ENCODE measurements at places on chromosomes 7 and 10. TPM values are rescaled to one million over a fixed set of nuclear protein-coding genes. Genes with fewer than 3 reads are reported as not detected.

GRCh38 chr7:45027774-45028114, 27.7 kb downstream of the CCM2 start:
- DNase-seq = no peak

GRCh38 chr7:105133358-105133757, 119.4 kb downstream of the KMT2E start:
- no peak for DNase-seq

DNA sequence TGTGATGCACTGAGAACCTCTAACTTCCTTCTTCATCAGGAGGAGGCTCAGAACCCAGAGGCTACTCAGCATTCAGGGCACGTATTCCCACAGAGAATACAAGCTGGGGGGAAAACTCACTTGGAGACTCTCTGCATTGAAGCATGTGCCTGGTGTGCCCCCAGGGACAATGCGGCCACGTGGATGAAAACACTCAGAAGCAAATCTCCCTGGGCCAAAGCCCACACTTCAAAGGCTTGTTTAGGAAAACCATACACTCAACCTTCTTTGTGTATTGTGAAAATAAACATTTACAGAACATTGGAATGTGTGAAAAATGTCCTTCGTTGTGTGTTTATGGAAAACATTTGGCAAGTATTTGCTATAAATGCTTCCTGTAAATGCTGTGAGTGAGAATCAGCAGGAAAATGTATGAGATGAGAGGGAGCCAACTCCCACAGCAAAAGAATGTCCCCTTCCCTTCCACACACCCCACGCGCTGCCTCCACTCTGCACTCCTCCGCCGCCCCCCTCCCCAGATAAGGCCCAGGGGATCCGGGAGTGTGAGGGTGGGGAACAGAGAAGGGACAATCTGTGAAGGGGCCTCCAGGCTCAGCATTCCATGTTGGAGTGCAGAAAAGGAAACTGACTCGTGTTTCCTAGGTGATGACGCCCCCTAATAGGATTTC, 339.5 kb downstream of the ELMO1 start:
- no peak for DNase-seq

GRCh38 chr7:28539289-28539981, 127.1 kb downstream of the CREB5 start:
- DNase-seq = no peak

GRCh38 chr10:7388602-7389001, 22.2 kb downstream of the SFMBT2 start:
- DNase-seq = peak; percentile 50

GRCh38 chr7:15555381-15555859, 6.4 kb downstream of the AGMO start:
- no peak for DNase-seq

- DNase-seq = no peak
Observed at GRCh38 chr10:123262456-123262855, 108.3 kb downstream of the BUB3 start.

- no peak for DNase-seq
Observed at GRCh38 chr7:108974641-108975040, 405.0 kb downstream of the DNAJB9 start.

DNA sequence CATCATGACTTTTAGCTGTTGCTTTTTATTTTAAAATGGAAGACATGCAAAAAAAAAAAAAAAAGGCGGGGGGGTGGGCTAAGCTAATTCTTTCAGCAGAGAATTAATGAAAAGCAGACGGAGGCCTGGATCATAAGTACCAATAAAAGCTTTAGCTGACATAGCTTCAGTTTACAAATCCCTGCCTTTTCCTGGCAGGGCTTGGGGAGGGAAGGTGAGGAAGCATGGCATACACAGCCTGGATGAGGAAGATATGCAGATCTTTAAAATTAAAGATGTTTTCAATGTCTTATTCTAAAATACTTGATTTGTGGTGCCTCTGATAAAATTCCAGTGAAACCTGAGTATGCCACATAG, 57.0 kb downstream of the ICA1 start:
- DNase-seq = no peak

DNA sequence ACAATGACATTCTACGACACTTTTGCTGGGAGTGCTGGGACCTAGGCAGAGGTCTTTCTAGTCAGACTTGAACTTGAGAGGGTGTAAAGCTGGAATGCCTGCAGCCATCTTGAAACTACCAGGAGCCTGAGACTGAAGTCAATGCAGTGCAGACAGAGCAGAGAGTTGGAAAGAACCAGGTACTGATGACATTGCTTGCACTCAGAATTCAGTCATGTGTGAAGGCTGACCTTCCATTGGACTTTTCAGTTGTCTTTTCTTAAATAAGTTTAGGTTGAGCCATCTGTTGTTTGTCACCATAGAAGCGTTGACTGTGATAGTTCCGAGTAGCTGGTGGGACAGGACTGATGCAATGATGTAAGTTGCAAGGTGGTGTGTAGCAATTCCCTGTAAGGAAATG, 3.1 kb upstream of the PLPP4 start:
- no peak for DNase-seq

GRCh38 chr7:20157456-20157855, 59.7 kb downstream of the MACC1 start:
- DNase-seq = no peak

- no peak for DNase-seq
Observed at GRCh38 chr7:98027342-98028033, 37.5 kb upstream of the OCM2 start.

GRCh38 chr7:156656598-156656997, 16.0 kb downstream of the RNF32 start:
- no peak for DNase-seq

GRCh38 chr7:54360075-54360840, 181.9 kb upstream of the VSTM2A start:
- DNase-seq = no peak

GRCh38 chr7:27115221-27116026, 12.9 kb upstream of the HOXA2 start:
- DNase-seq = no peak

- DNase-seq = no peak
Observed at GRCh38 chr7:112069879-112070321, 136.3 kb downstream of the DOCK4 start.

GRCh38 chr7:80830010-80830409, 88.8 kb downstream of the SEMA3C start:
- DNase-seq = no peak

- DNase-seq = no peak
Observed at GRCh38 chr7:140262242-140262903, 85.6 kb upstream of the KDM7A start.

DNA sequence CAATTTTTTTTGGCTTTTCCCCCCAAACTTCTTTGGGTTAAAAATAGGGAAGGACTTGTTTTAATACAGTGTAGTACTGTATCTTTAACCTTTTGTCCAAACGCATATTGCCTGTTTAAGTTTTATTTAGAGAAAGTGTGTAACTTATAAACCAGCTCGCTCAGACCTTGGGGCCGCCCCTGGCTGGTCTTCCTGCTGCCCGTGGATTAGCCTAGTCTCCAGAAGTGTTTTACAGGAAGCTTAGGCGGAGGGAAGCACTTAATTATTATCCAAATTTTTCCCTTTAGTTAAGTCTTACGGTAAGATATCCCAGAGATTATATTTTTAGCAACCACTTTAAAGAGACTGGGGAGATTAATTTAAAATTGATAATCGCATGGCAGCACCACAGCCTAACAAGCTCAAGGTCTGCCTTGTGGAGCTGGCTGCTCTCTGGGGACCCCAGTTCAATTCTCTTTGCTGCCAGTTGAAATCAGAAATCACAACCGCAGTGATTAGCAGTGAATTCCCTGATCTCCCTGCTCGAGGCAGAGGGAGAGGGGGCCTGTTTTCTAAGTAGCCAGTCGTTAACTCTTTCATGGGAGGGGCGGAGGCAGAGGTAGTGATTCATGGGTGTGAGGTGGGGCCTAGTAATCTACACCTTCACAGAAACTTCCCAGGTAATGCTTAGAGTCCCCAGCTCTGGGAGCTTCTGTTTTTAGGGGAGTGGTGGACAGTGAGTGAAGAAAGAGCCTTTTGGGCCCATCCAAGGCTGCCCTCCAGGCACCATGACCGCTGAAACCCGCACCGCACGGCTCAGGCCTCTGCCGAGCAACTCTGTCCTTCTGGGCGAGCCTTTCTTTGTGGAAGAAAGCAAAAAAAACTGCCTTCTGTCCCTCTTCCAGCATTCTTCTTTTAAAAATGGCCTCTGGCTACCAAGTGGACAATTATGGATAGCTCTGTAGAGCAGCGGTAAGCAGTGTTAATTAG, 548.7 kb upstream of the GALNT17 start:
- DNase-seq = no peak

DNA sequence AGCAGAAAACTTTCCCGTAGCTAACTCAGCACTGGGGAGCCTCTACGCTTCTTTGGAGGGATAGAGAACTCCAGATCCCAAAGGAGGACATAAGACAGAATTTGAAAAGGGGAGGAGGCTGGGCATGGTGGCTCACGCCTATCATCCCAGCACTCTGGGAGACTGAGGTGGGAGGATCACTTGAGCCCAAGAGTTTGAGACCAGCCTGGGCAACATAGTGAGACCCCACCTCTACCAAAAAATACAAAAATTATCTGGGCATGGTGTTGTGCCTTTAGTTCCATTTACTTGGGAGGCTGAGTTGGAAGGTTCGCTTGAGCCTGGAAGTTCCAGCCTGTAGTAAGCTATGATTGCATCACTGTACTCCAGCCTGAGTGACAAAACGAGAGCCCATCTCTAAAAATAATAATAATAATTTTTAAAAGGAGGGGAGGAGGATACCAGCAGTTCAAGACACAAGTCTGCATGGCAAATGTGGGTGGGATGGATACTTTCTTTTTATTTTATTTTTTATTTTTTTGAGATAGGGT, 165.9 kb upstream of the SH2B2 start:
- no peak for DNase-seq

DNA sequence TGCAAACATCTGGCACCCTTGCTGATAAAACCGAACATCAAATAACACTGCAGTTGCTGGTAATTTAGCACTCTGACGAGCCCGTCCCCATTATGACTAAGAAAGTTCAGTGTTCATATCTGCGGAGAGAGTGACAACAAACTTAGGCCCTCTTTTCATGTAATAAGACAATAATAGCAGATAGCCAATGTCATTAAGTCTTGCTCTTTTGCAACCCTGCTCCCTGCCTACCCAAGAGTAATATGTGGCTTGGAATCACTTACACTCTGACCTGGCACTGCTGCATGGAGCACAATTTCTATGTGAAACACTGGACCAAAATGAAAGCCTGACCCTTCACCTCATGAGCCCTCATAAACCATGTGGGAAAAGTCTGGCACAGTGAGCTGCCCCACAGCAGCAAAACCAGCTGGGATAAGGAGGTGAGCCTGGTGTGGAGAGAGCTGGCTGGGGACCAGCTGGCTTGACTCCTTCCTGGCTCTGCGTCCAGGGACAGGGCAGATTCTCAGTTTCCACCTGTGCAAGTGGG, 86.5 kb downstream of the HIPK2 start:
- no peak for DNase-seq

DNA sequence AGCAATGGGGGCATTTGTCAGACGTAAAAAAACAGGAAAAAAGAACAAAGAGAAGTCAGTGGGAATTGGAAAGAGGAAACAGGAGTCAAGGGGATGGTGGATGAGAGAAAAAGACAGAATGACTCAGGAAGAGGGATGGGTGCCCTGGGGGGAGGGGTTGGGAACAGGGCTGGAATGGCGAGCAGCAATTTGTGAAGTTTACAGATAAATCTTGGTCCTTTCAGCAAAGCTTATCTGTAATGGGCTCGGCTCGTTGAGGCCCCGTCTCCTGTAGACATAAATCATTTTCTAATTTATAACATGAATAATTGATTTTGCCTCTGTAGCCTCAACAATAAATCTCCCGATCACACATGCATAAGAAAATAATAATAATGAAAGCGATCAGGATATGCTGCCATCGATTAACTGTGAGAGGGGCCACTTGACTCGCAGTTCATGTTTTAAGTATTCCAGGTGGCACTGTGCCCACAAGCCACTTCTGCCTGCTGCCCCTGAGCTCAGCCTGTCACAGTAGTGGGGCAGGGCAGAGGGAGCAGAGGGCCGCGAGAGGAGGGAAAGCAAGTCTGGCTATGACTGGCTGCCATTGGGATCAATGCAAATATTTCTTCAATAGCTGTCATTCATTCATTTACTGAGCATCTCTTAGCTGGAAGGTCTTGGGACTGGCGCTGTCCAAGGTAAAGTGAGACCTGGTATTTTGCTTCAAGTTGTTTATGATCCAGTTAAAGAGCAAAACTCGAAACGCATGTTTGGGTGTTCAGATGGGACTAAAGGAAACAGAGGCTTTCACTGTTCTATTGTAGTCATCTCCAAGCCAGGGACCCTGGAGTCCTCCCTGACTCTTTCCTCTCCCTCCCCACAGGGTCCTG, 47.4 kb upstream of the R3HCC1L start:
- no peak for DNase-seq

GRCh38 chr10:99630433-99630832, 10.2 kb upstream of the SLC25A28 start:
- DNase-seq = no peak

DNA sequence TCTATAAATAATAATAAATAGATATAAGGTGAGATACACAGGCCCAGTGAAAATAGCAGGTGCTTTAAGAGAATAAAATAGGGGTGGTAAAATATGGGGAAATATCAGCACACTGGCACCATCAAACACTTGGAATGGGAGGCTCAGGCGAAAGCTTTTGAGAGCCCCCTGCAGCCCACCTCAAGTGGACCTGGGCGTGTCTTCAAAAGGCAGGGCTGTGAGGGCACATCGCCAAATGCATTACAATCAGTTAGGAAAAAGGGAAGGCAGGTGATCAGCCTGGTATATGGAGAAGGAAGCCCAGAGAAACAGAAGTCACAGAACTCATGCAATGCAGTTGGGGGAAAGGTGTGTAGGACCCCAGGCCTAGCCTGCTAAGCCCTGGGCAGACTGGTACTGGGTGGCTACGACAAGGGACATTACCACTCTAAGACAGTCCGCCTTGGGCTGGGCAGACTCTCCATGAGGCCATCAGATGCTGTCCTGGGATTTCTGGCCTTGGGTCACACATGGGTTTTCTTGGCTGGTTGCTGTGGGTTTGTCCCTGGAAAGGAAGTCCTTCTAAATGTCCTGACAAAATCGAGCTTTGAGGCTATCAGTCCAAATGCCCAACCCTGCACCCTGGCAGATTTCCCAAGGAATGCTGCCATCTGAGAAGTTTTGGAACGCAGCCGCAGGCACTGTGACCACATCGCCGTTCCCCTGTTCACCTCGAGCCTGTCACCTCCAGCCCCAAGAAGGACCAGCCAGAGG, 330.6 kb downstream of the GRID1 start:
- no peak for DNase-seq

DNA sequence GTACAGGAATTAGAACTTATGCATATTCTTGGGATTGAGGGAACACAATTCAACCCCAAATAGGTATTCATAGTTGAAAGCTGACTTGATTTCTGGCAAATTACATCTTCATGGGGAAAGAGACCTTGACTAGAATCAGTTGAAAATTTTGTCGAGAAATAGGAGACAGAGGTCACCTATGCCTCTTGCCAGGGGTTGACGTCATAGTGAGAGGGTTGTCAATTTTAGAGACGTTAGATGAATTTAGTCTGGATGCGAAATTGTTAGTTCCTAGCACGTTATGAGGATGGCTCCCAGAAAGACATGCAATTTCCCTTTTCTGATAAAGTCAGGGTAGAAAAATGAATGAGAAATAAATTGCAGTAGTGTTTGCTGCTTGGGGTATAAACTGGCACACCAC, 59.3 kb downstream of the SEC61G start:
- DNase-seq = no peak

Gene UPK3BL1
- 19.4 TPM for total RNA-seq

Gene PIK3AP1
- 4.5 TPM for total RNA-seq

Gene SFR1
- 17.6 TPM for total RNA-seq

Gene CH25H
- total RNA-seq = 0.16 TPM

Gene RET
- total RNA-seq = not detected

Gene SVOPL
- total RNA-seq = 0.70 TPM

Gene DOCK1
- 0.76 TPM for total RNA-seq

Gene PPP1R3A
- not detected for total RNA-seq

Gene GHRHR
- not detected for total RNA-seq

Gene LRRTM3
- not detected for total RNA-seq

Gene GRM3
- total RNA-seq = not detected
